ENCODE measurements at places on chromosomes 4 and X.

- H3K4me3 ChIP-seq: no peak overlapping the region
- no peaks in the 10 kb centered on the region for H3K4me1 ChIP-seq
- no peaks in the 10 kb centered on the region for H3K36me3 ChIP-seq
- H3K27ac ChIP-seq: no peak overlapping the region
- DNase-seq: no peak
- no peaks in the 10 kb centered on the region for H3K27me3 ChIP-seq
Observed at GRCh38 chrX:147626605-147627004, 285.1 kb upstream of the FMR1 start.

DNA sequence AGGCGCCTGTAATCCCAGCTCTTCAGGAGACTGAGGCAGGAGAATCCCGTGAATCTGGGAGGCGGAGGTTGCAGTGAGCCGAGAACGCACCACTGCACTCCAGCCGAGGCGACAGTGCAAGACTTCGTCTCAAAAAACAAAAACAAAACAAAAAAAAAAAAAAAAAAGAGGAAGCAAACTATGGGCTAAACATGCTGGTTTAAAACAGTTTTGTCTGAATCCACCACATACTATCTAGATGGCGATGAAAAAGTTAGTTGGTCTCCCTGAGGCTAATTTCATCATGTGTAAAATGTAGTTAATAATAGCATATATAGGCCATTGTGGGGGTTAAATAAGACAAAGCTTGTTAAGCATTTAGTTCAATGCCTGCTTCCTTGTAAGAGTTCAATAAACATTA, 451.1 kb downstream of the RPA4 start:
- no peak overlapping the region for H3K27ac ChIP-seq
- H3K4me3 ChIP-seq: no peak overlapping the region
- H3K27me3 ChIP-seq: no peaks in the 10 kb centered on the region
- no peaks in the 10 kb centered on the region for H3K4me1 ChIP-seq
- DNase-seq: no peak

GRCh38 chr4:91116861-91117260, 989.7 kb downstream of the CCSER1 start:
- no peaks in the 10 kb centered on the region for H3K36me3 ChIP-seq
- H3K27ac ChIP-seq: no peak overlapping the region
- no peak for DNase-seq

DNA sequence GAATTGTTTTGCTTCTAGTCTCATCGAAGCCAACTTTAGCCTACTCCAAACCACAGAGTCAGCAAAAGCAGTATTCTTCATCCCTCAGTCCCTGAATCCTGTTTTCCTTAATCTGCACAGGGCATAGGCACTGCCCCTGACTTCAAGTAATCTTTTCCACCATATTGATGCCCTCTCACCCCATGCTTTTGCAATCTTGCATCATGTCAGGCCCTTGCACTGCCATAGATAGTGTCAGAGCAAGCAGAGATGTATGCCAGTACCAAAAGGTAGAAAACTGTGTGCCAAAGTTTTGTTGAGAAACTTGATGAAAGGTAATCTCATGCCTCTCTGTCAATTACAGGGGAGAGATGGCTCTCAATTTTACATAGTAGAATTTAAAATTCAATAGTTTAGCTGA, 131.1 kb downstream of the CFAP299 start:
- no peaks in the 10 kb centered on the region for H3K4me1 ChIP-seq
- no peak overlapping the region for H3K4me3 ChIP-seq
- no peak for DNase-seq
- H3K36me3 ChIP-seq: no peaks in the 10 kb centered on the region
- no peak overlapping the region for H3K27ac ChIP-seq

- no peaks in the 10 kb centered on the region for H3K27me3 ChIP-seq
- no peak overlapping the region for H3K27ac ChIP-seq
- no peak overlapping the region for H3K4me3 ChIP-seq
- DNase-seq: no peak
- no peaks in the 10 kb centered on the region for H3K4me1 ChIP-seq
Observed at GRCh38 chr4:7320206-7320797, 114.4 kb downstream of the PSAPL1 start.

- no peaks in the 10 kb centered on the region for H3K36me3 ChIP-seq
- DNase-seq: no peak
- no peaks in the 10 kb centered on the region for H3K4me1 ChIP-seq
Observed at GRCh38 chrX:111110098-111110775, 14.2 kb downstream of the PAK3 start.

DNA sequence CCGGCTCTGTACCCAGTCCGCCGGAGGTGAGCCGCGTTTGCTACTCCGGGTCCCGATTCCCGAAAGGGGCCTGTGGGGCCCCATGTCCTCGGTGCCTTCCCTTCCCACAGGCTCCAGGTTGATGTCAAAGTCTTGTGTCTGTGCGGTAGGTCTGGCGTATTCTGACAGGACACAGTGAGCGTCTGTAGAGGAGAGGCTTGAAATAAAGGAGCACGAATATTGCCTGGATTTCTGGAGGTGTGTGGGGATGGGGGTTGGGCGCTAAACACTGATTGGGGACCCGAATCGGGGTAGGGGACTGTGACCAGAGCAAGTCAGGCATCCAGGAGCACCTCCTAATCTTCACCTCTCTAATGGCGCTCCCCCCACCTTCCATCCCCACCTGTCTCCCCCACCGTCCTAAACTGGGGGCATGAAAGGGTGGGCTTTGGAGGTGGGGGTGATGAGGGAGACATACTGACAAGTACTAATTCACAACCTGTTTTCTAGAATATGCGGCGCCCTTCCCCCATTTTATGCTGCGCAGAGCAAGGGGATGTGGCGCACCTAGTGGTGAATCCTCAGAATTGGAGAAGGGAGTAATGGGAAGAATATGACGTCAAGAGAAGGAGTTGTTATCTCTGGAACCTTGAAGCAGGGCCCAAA, 855 bp downstream of the GPRASP2 start:
- H3K27ac ChIP-seq: peak overlapping the region; percentile 80
- no peaks in the 10 kb centered on the region for H3K27me3 ChIP-seq
- H3K4me1 ChIP-seq: no peaks in the 10 kb centered on the region
- H3K4me3 ChIP-seq: peak overlapping the region; percentile 60
- H3K36me3 ChIP-seq: no peaks in the 10 kb centered on the region

GRCh38 chrX:15343075-15343476, 7.8 kb upstream of the PIGA start:
- H3K36me3 ChIP-seq: no peaks in the 10 kb centered on the region
- no peak overlapping the region for H3K4me3 ChIP-seq
- H3K4me1 ChIP-seq: peaks cover 3% of the 10 kb centered on the region
- H3K27ac ChIP-seq: no peak overlapping the region

DNA sequence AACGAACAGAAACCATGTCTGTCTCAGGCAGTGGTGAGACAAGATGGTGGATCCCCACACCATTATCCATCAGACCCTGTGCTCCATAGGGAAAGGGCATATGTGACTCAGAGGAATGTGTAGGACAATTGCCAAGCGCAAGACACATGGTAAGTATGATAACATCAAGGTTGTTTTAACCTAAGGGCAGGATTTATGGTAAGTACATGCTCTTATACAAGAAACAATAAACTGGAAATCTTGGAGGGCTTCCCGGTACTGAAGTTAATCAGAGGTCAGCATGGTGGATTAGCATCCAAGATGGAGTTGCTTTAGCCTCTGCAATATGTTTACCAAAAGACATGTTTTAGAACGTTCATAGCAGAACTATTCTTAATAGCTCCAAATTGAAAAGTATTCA, 355.0 kb downstream of the PPP1R2C start:
- no peaks in the 10 kb centered on the region for H3K27me3 ChIP-seq
- H3K4me1 ChIP-seq: no peaks in the 10 kb centered on the region
- no peak for DNase-seq
- H3K27ac ChIP-seq: no peak overlapping the region

GRCh38 chr4:19301527-19301926, 950.2 kb upstream of the SLIT2 start:
- H3K27ac ChIP-seq: no peak overlapping the region
- no peaks in the 10 kb centered on the region for H3K4me1 ChIP-seq
- H3K4me3 ChIP-seq: no peak overlapping the region
- no peak for DNase-seq
- H3K36me3 ChIP-seq: no peaks in the 10 kb centered on the region
- no peaks in the 10 kb centered on the region for H3K27me3 ChIP-seq

GRCh38 chrX:70592091-70592490, 147.5 kb downstream of the DLG3 start:
- no peaks in the 10 kb centered on the region for H3K4me1 ChIP-seq
- no peak overlapping the region for H3K4me3 ChIP-seq
- no peak overlapping the region for H3K27ac ChIP-seq
- no peaks in the 10 kb centered on the region for H3K27me3 ChIP-seq
- DNase-seq: no peak

- H3K27ac ChIP-seq: no peak overlapping the region
- no peak overlapping the region for H3K4me3 ChIP-seq
- DNase-seq: no peak
- no peaks in the 10 kb centered on the region for H3K27me3 ChIP-seq
Observed at GRCh38 chr4:110480746-110481271, 4.9 kb downstream of the ENPEP start.

Measured in upper lobe of right lung (tissue), 1 donor.